EH (cell line): ENCODE measurements at places on chromosomes 16 and 17.

- no peak for DNase-seq
Observed at GRCh38 chr16:13793841-13794409, 126.0 kb upstream of the ERCC4 start.

DNA sequence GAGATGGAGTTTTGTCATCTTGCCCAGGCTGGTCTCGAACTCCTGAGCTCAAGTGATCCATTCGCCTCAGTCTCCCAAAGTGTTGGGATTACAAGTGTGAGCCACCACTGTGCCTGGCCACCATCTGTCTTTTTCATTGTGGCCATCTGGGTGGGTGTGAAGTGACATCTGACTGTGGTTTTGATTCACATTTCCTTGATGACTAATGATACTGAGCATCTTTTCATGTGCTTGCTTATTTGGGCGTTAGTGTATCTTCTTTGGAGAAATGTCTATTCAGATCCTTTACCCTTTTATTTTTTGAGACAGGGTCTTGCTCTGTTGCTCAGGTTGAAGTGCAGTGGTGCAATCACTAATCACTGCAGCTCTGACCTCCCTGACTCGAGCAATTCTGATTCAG lies 53.9 kb upstream of the ERN1 start:
- DNase-seq: peak; percentile 88

GRCh38 chr16:12133729-12134128 lies 157.2 kb downstream of the SNX29 start:
- peak; percentile 15 for DNase-seq

DNA sequence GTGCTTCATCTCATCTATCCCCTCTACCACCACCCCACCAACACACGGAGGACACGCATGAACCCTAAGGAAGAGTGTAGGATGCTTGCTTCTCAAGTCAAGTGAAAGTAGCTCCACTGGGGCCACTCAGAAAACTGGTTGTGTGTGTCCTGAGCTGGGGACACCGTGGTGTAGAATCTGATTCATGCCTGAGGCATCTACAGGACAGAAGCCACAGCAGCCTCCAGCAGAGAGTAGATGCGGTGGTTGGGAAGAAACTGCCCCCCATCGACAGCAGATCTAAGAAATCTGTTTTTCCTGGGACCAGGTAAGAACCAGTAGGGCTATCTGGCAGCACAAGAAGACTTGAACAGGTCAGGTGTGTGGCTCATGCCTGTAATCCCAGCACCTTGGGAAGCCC lies 51.9 kb upstream of the HLF start:
- no peak for DNase-seq

DNA sequence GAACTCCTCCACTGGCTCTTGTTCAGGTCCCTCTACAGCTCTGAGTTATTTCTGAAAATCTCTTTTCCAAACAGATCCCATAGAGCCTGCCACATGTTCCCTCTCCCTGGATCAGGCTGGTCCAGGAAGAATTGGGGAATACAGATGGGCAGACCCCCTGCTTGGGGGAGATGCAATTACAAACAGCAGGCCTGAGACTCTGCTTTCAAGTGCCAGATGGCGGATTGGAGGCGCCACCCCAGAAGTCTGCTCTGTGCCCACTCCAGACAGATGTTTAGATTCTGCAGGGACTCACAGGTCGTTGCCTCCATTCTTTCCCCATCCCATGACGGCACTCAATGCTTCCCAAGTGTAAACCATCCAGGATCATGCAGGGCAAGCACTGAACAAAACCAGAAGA lies 316.6 kb downstream of the SLC39A11 start:
- no peak for DNase-seq

GRCh38 chr16:85486256-85486915 lies 126.7 kb upstream of the GSE1 start:
- DNase-seq: no peak

- DNase-seq: peak; percentile 71
Observed at GRCh38 chr16:28218109-28218508, 6.3 kb upstream of the XPO6 start.

- peak; percentile 67 for DNase-seq
Observed at GRCh38 chr17:76585649-76586593, at the start of gene ST6GALNAC2. ST6GALNAC2 (minus strand) TSS chr17:76585860; CDS start chr17:76585808, 52 bp downstream.

- no peak for DNase-seq
Observed at GRCh38 chr17:17221329-17221728, 15.2 kb upstream of the PLD6 start.

GRCh38 chr17:27817731-27818130 lies 17.4 kb upstream of the NOS2 start:
- peak; percentile 17 for DNase-seq

GRCh38 chr16:603933-604332 lies 14.1 kb downstream of the RAB40C start:
- no peak for DNase-seq

DNA sequence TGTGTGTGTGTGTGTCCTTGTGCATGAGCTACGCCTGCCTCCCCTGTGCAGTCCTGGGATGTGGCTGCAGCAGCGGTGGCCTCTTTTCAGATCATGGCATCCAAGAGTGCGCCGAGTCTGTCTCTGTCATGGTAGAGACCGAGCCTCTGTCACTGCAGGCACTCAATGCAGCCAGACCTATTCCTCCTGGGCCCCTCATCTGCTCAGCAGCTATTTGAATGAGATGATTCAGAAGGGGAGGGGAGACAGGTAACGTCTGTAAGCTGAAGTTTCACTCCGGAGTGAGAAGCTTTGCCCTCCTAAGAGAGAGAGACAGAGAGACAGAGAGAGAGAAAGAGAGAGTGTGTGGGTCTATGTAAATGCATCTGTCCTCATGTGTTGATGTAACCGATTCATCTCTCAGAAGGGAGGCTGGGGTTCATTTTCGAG lies 22.5 kb downstream of the STAT5A start:
- DNase-seq: no peak

- no peak for DNase-seq
Observed at GRCh38 chr16:28014851-28015250, 48.7 kb downstream of the GSG1L start.

- peak; percentile 91 for DNase-seq
Observed at GRCh38 chr17:15263206-15263579, 1.9 kb downstream of the PMP22 start.

GRCh38 chr16:14509055-14509454 lies 121.0 kb downstream of the PARN start:
- DNase-seq: peak; percentile 12

GRCh38 chr17:64252831-64253230 lies 10.2 kb downstream of the TEX2 start:
- DNase-seq: peak; percentile 65

DNA sequence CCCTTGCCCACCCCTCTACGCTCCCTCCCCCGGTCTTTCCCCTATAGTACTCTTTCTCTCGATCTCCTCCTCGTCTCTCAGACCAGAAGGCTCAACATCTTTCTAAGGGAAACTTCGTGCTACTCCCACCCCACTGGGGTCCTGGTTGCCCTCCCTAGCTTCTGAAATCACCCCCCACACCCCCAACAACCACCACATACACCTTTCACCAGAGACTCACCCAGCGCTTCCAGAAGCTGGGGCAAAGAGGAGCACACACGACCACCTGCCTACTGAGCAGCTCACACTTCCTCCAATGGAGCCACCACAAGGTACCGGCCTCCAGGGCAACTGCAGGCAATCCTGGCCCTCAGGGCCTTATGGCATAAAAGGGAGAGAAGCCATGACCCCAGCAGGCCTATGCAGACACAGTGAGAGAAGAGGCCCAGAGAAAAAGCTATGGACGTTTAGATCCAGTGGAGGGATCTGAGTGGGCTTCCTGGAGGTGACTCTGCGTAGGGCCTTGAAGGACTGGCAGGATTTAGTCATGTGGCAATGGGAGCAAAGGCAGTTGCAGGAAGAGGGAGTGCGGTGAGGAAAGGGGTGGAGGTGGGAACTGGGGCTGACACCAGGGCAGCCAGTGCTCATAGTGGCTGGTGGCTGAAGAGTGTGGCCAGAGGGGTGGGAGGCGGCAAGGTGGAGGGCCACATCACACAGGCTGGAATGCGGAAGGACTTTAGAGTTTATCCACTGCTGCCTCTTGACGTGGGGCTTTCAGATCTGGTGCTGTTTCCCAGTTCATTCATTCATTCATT lies 12.1 kb upstream of the TMEM92 start:
- no peak for DNase-seq

DNA sequence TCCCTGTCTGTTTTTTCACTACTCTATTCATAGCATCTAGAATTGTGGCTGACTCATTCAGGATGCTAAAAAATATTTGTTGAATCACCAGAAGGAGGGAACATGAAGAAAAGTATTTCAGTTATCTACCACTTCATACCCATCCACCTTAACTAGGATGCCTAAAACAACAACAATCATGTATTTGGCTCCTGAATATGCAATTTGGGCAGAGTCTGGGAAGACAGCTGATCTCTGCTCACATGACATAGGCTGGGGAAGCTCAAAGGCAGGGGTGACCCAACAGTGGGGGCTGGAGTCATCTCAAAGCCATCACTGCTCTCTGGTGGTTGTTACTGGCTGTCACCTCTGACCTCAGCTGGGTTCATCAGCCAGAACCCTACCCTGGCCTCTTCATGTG lies 80.1 kb upstream of the RPL38 start:
- DNase-seq: peak; percentile 14
